ENCODE measurements at places on chromosomes 16 and 17.

DNA sequence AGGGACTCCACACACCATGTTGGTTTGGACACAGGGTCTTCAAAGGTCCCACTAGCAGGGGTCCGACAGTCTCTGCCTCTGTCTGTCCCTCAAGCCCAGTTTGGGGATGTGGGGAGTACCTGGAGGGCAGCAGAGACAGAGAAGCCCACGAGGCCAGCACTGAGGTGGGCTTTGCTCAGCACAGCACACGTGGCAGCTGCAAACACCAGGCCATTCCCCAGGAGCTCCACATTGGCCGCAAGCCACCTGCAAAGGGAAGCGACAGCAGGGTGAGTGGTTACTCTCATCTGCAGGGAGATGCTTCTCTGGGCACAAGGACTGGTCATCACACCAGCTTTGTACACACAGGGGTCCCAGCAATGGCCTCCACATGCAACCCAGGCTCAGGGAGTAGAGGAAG, 62.0 kb downstream of the ABCC6 start:
- no peak for DNase-seq

GRCh38 chr16:28534542-28535373, 4.0 kb downstream of the NUPR1 start:
- no peak for DNase-seq

- DNase-seq = no peak
These were observed 1.3 kb downstream of the MPP3 start for GRCh38 chr17:43831633-43832032.

- DNase-seq = no peak
These were observed 49.3 kb downstream of the SIAH1 start for GRCh38 chr16:48335961-48336360.

GRCh38 chr16:88928405-88929090, 48.5 kb downstream of the CBFA2T3 start:
- no peak for DNase-seq

- DNase-seq = no peak
These were observed 63.2 kb downstream of the ZNF778 start for GRCh38 chr16:89280546-89281188.

GRCh38 chr17:4949321-4950074, 1.2 kb upstream of the PFN1 start:
- DNase-seq = no peak

- DNase-seq = no peak
These were observed 47.6 kb upstream of the CACNG4 start for GRCh38 chr17:66916946-66917345.

GRCh38 chr17:38464251-38464722, 36.0 kb downstream of the ARHGAP23 start:
- no peak for DNase-seq

GRCh38 chr17:60107526-60108257, 29.0 kb upstream of the HEATR6 start:
- DNase-seq = no peak

All from activated CD8-positive, alpha-beta memory T cell treated with anti-CD3 and anti-CD28 coated beads for 1 hour (primary cell).